PC-3 (cell line): ENCODE measurements at places on chromosomes 2 and 18.

- H3K27ac ChIP-seq: peak overlapping the region; percentile 90
- DNase-seq: peak; percentile 91
- H3K36me3 ChIP-seq: no peaks in the 10 kb centered on the region
- peak overlapping the region; percentile 44; the same call in 1 of the 2 replicates for H3K4me3 ChIP-seq
Observed at GRCh38 chr2:225010804-225011203, 31.5 kb downstream of the DOCK10 start.

GRCh38 chr2:117481608-117482007 is 332.9 kb upstream of the DDX18 start:
- H3K36me3 ChIP-seq: no peaks in the 10 kb centered on the region
- no peak overlapping the region for H3K27ac ChIP-seq
- H3K4me3 ChIP-seq: no peak overlapping the region
- H3K27me3 ChIP-seq: no peaks in the 10 kb centered on the region
- DNase-seq: no peak

DNA sequence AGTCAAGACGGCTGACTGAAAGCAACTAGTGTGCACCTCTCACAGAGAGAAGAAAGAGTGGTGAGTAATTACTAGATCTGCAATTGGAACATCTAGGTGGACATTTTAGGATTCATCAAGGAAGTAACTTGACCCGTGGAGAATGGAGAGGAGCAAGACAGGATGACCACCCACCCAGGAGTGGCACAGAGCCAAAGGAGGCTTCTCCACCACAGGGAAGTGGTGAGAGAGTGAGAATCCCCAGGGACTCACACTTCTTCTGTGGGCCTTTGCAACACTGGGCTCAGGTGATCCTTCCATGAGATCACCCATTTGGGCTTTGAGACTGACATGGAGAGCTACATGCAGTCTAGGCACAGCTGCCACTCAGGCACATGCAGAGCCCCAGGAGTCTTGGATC is 132.8 kb upstream of the GALNT5 start:
- no peaks in the 10 kb centered on the region for H3K27me3 ChIP-seq
- H3K4me3 ChIP-seq: no peak overlapping the region
- no peaks in the 10 kb centered on the region for H3K36me3 ChIP-seq
- no peak for DNase-seq
- H3K4me1 ChIP-seq: no peaks in the 10 kb centered on the region; the same call in 1 of the 2 replicates

GRCh38 chr18:75244351-75245313 is 34.0 kb downstream of the TSHZ1 start:
- no peaks in the 10 kb centered on the region for H3K27me3 ChIP-seq
- H3K36me3 ChIP-seq: no peaks in the 10 kb centered on the region
- H3K27ac ChIP-seq: no peak overlapping the region
- H3K4me1 ChIP-seq: peaks cover 16% of the 10 kb centered on the region

GRCh38 chr2:762646-763045 is 85.4 kb upstream of the TMEM18 start:
- no peaks in the 10 kb centered on the region for H3K36me3 ChIP-seq
- H3K27ac ChIP-seq: no peak overlapping the region
- H3K4me1 ChIP-seq: no peaks in the 10 kb centered on the region
- no peak for DNase-seq
- no peak overlapping the region for H3K4me3 ChIP-seq

DNA sequence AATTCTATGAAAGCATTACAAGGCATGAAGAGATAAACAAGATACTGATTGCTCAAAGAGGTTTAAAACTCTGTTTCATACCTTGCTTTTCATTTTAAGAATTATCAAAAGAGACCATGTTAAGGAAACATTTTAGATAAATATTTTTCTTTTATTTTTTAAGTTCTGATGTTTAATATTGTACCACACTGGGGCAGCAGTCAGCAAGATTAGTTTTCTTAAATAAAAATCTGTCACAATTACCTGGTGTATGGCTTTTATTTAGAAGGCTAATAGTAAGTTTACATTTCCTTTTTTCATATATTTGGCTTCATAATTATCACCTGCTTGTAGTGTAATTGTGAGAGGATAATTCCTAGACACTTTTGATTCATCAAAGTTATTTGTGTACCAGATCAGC is 46.4 kb downstream of the ZNF804A start:
- no peaks in the 10 kb centered on the region for H3K36me3 ChIP-seq
- H3K27me3 ChIP-seq: no peaks in the 10 kb centered on the region
- no peak overlapping the region for H3K4me3 ChIP-seq
- H3K27ac ChIP-seq: no peak overlapping the region
- peaks cover 17% of the 10 kb centered on the region for H3K4me1 ChIP-seq
- DNase-seq: peak; percentile 29

- no peaks in the 10 kb centered on the region for H3K27me3 ChIP-seq
- no peak for DNase-seq
- H3K36me3 ChIP-seq: no peaks in the 10 kb centered on the region
Observed at GRCh38 chr2:240399419-240400324, 35.8 kb upstream of the GPC1 start.

DNA sequence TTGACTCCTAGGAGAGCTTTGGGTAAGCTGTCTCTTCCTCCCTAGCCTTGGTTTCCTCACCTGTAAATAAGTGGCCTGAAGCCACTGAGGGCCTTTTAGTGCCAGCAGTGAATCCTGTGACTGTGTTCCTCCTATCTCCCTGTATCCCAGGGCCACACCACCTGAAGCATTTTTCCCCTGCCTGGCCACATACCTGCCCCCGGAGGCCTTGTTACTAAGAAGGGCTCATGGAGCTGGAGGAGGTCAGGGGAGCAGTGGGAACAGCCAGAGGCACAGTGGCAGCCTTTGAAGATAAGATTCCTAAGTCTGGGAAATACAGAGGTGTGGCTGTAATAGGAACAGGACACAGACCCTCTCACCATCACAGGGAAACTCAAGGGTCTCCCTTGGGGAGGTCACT is 162.4 kb downstream of the SMAD7 start:
- no peaks in the 10 kb centered on the region for H3K36me3 ChIP-seq
- H3K27me3 ChIP-seq: no peaks in the 10 kb centered on the region
- H3K4me3 ChIP-seq: no peak overlapping the region
- no peaks in the 10 kb centered on the region for H3K4me1 ChIP-seq
- H3K27ac ChIP-seq: no peak overlapping the region
- no peak for DNase-seq

GRCh38 chr18:64474255-64474654 is 325.4 kb upstream of the LINC00305 start:
- no peaks in the 10 kb centered on the region for H3K4me1 ChIP-seq
- no peak overlapping the region for H3K4me3 ChIP-seq
- H3K27ac ChIP-seq: no peak overlapping the region
- H3K27me3 ChIP-seq: peaks cover 2% of the 10 kb centered on the region; the same call in 1 of the 2 replicates
- no peak for DNase-seq

DNA sequence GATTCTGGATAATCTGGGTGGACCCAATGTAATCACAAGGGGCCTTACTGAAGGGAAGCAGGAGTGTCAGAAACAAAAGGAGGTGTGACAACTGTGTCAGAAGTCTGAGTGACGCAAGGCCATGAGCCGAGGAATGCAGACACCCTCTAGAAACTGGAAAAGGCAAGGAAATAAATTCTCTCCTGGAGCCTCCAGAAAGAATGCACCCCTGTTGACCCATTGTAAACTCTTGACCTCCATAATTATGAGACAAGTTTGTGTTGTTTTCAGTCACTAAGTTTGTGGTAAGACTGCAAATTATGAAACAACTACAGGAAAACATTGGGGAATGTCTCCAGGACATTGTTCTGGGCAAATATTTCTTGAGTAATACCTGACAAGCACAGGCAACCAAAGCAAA is 47.3 kb upstream of the B3GNT7 start:
- H3K27ac ChIP-seq: no peak overlapping the region
- no peaks in the 10 kb centered on the region for H3K4me1 ChIP-seq
- DNase-seq: no peak
- H3K27me3 ChIP-seq: no peaks in the 10 kb centered on the region
- no peaks in the 10 kb centered on the region for H3K36me3 ChIP-seq

GRCh38 chr2:11375025-11375688 is 30.7 kb upstream of the ROCK2 start:
- H3K4me3 ChIP-seq: no peak overlapping the region
- no peak for DNase-seq
- peaks cover 51% of the 10 kb centered on the region for H3K4me1 ChIP-seq

GRCh38 chr18:55121397-55122170 is 162.3 kb upstream of the CCDC68 start:
- no peak overlapping the region for H3K27ac ChIP-seq
- no peaks in the 10 kb centered on the region for H3K4me1 ChIP-seq
- no peak for DNase-seq
- no peak overlapping the region for H3K4me3 ChIP-seq
- no peaks in the 10 kb centered on the region for H3K27me3 ChIP-seq

DNA sequence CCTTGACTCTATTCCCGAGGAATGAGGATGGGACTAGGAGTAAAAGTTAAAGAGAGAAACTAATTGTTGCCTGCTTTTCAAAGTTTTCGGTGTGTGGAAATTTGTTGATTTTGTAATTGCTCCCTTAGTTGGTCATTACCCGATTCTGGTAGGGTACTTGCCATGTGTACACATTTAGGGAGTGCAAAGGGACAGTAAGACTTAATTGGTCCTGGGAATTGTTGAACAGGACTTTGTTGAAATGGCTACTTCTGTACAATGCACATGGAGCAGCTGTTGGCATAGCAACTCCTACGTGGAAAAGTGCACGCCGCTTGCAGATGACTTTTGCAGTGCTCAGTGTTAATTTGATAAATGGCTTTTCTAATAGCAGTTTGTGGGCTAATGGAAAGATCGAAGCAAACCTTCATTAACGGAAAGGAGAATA is 22.9 kb downstream of the EPAS1 start:
- no peak overlapping the region for H3K4me3 ChIP-seq
- no peak overlapping the region for H3K27ac ChIP-seq
- H3K36me3 ChIP-seq: peaks cover 6% of the 10 kb centered on the region; the same call in 1 of the 2 replicates
- DNase-seq: no peak
- no peaks in the 10 kb centered on the region for H3K27me3 ChIP-seq

GRCh38 chr18:62585274-62586150 is 62.7 kb downstream of the ZCCHC2 start:
- H3K27me3 ChIP-seq: no peaks in the 10 kb centered on the region
- no peak overlapping the region for H3K27ac ChIP-seq
- H3K36me3 ChIP-seq: no peaks in the 10 kb centered on the region; the same call in 1 of the 2 replicates
- DNase-seq: no peak

- H3K4me3 ChIP-seq: no peak overlapping the region
- no peaks in the 10 kb centered on the region for H3K36me3 ChIP-seq
- DNase-seq: no peak
- no peaks in the 10 kb centered on the region for H3K27me3 ChIP-seq
Observed at GRCh38 chr2:64361151-64361938, 92.6 kb upstream of the LGALSL start.

DNA sequence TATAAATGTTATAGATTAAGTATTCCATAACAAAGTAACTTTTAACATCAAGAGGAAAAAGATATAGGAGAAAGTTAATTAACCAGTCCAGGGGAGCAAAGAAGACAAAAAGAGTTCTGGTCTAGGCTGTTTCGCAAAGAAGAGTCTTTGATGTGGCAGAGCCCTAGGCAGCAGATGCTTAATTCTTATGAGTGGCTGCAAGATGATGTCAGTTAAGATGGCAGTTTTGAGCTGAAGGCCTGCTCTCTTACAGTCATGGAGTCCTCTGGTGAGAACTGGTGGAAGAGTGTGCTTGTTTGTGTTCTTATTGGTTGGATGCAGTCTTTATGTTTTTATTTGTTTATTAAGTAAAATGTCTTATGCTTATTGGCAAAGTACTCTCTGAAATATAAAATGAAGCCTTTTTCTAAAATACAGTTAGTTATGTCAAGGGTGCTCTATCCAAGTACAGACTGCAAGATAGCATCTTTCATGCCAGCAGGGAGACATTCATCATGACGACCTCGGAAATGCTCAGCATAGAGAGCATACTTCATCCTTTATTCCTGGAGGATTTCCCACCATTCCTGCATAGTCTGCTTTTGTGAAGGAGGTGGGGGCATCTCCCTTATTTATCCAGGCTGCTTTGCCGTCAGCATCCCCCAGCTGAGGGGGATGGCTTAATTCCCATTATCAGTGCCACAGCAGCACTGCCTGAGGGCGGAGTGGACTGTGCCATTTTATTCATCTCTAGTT is 38.9 kb upstream of the SERPINE2 start:
- no peak overlapping the region for H3K27ac ChIP-seq
- DNase-seq: no peak
- H3K4me1 ChIP-seq: no peaks in the 10 kb centered on the region

DNA sequence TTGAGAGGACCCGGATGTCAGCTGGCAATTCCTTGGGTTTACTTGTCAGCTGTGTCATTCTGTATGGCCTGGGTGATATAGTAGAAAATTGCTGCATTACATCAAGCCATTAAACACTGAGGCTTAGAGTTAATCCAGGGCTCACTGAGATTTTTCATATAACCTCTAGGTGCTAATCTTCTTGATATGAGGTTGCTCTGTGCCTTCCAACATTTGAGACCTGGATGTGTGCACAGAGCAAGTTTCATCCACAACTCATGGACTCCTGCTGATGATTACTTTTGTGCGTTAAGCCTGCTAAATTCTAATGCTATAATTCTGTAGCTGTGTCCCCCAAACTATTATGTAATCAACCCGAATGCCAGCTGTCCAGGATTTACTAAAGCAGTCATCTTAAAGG is 178.4 kb upstream of the CDH20 start:
- DNase-seq: no peak
- no peak overlapping the region for H3K27ac ChIP-seq
- H3K27me3 ChIP-seq: no peaks in the 10 kb centered on the region
- no peaks in the 10 kb centered on the region for H3K4me1 ChIP-seq
